Frontal cortex (tissue), 4 donors: ENCODE measurements at places on chromosomes 3 and 15. TPM values are rescaled to one million over a fixed set of nuclear protein-coding genes. Genes with fewer than 3 reads are reported as not detected.
A peak's percentile ranks its signal among the peaks of the same experiment; 100 is the strongest.

- no peak for DNase-seq
Measured at GRCh38 chr3:45690336-45691035, 1.3 kb downstream of the SACM1L start.

DNA sequence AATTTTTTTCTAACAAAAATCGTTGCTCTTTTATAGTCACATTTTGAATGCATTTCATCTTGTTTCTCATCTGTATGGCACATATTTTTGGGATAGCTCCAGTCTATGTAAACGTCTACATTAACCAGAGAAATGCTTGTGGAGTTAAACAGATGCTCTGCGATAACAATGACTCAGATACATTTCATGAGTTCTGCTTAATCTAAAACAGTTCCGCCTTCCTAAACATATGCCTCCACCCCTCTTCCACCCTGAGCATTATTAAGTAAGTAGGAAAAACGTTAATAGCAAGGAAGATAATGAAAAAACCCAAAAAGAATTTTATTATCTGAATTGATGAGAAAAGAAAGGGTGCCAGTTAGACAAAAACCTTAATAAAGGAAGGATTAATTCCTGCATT lies 396.1 kb downstream of the TUSC7 start:
- DNase-seq: no peak

GRCh38 chr3:44419923-44420650 lies 57.4 kb downstream of the ZNF445 start:
- no peak for DNase-seq

- DNase-seq: no peak
Measured at GRCh38 chr3:52890735-52891134, 6.6 kb downstream of the STIMATE start.

GRCh38 chr3:38117748-38118420 lies 19.0 kb downstream of the ACAA1 start:
- no peak for DNase-seq

DNA sequence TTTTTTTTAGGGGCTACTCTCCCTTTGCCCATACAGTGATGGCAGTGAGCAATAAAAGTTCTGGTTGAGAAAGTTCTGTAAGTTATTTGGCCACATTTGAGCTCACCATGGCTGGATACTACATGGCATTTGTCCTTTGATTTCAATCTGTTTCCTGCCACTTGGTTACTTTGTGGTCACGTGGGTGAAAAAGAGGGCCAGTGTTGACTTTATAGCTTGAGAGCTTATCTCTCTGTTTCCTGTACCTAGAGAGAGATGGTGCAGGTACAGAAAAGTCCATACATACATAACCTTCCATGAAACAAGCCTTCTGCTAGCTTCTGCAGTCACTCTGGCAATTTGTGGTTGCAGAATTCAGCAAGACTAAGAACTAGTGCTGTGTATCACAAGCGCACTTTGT lies 23.4 kb upstream of the MECOM start:
- DNase-seq: no peak

GRCh38 chr3:66372681-66373350 lies 128.0 kb downstream of the LRIG1 start:
- DNase-seq: peak; percentile 30

DNA sequence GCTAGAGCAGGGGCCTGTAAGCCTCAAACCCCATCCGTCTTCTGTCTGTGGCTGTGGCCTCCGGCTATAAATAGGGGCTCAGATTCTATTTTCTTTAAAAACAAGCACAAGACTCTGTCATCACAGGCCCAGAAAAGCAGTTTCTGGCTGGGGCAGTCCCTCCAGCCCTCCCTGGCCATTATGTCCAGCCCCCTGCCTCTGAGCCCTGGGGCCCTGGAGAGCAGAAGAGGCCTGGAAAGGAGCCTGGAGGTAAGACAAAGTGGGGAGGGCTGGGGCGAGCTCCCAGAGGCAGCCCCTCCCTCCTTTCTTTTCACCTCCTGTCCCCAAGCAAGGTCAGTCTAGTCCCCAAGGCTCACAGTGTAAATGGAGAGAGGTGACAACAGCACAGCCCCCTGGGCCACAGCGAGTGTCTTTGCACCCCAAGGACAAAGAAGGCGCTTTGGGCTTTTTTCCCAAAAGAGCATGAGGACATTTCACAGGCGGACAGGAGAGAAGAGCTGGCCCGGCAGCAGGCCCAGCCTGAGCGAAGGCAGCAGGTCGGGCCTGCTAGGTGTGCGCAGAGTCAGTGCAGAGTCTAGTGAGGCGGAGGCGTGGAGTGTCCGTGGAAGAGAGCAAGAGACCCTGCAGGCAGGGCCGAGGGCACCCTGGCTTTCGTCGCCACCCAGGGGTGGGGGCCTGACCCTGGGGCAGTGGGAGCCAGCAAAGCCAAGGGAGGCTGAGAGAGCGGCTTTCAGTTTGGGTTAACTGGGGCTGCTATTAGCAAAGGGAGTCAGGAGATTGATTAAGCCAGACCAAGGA lies 188.3 kb downstream of the TBC1D2B start:
- DNase-seq: no peak

GRCh38 chr3:57434041-57434440 lies 110.1 kb downstream of the DNAH12 start:
- no peak for DNase-seq

GRCh38 chr15:43948691-43949325 lies 122.0 kb downstream of the WDR76 start:
- no peak for DNase-seq

DNA sequence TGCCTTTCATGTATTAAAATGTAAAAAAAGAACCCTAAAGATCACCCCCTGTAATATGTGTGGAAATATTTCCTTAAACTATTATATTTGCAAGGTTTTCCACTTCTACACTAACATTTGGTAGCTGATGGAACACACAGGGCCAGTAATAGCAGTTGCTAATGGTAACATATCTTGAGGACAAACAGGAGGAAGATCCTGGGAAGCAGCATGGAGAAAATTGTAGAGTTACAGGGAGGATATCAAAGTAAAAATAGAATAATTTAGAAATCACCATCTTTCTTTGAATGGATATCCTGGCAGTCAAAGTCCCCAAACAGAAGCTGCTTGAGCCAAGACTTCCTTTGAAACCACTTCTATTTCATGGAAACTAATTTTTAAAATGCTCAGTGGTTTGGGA lies 29.5 kb upstream of the OSTN start:
- DNase-seq: no peak

- no peak for DNase-seq
Measured at GRCh38 chr3:136166507-136166906, 29.6 kb downstream of the MSL2 start.

DNA sequence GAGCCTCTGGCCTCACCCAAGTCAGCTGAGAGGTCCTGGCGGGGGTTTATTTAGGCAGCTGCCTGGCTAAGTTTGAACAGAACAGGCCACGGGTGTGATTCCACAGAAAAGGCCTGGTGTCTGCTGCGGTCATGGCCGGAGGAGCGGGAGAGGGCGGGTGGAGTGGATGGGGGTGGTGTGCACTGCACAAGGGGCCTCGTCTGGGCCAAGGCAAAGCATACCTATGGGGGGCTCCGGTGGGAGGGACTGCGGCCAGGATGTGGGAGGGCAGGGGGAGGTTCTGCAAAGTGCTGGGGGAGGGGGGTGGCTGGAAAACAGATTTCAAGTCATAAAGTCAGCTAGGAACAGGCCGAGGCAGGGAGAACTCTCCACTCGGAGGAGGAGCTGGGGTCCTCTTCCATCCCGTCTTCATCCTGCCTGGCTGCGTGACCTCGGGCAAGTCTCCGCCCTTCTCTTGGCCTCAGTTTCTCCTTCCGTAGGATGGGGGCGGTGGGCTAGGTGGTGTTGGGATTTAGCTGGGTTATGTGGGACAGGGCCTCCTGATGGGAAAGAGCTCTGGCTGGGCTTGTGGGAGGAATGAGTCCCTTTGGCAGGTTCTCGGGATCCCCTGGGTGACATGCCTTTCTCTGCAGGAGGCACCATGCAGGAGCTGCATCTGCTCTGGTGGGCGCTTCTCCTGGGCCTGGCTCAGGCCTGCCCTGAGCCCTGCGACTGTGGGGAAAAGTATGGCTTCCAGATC lies 878 bp downstream of the ISLR start:
- DNase-seq: no peak

DNA sequence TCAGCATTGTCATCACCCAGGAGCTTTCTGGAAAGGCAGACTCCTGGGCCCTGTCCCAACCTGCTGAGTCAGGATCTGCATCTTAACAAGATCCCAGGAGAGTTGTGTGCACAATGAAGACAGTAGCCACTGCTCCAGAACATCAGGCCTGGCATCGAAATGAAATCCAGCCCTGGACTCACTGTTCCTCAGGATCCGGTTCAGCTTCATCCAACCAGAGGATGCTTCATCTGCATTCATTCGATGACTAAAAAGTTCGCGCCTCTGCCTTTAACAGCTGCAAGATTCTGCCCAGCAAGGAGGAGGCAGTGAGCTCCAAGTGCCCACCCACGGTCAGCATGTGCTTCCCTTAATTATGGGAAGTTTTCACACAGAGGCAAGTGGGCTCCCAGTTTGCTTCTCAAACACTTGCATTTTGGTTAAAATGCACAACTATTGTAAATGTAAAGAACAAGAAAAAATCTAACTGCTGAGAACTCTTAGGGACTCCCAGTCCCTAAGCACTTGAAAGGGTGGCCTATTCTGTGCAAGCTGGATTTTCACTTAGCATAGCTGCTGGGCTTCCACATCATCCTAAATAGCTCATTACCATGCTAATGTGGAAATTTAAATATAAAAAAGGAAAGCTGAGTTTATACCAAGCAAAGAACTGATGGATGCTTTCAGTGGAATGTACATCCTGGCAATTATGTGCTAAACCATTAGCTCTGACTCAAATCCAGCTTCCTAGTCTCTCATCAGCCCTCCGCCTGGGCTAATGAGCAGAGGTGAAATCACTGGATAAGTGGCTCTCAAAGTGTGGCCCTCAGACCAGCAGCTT lies 25.5 kb upstream of the ESYT3 start:
- DNase-seq: no peak

- DNase-seq: no peak
Measured at GRCh38 chr3:135090020-135090717, 295.1 kb downstream of the EPHB1 start.

GRCh38 chr3:105891101-105891500 lies 22.3 kb upstream of the CBLB start:
- no peak for DNase-seq

DNA sequence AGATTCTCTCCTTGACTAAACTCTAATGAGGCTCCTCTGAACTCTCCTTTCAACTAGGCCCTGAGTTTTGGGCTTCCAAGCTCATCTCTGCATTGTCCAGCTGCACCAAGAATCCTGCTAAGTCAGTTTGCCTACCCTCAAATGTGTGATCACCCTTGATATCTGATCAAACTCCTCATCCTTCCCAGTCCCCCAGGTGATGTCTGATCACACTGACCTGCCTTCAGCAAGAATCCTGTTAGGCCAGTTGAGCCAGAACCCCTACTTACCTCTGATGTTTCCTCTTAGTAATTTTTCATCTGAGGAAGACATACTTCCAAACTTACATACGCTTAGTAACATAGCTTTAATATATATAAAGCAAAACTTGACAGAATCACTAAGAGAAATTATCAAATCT lies 28.8 kb downstream of the SUMF1 start:
- no peak for DNase-seq

GRCh38 chr3:169660709-169661360 lies 2.7 kb downstream of the MECOM start:
- DNase-seq: no peak

DNA sequence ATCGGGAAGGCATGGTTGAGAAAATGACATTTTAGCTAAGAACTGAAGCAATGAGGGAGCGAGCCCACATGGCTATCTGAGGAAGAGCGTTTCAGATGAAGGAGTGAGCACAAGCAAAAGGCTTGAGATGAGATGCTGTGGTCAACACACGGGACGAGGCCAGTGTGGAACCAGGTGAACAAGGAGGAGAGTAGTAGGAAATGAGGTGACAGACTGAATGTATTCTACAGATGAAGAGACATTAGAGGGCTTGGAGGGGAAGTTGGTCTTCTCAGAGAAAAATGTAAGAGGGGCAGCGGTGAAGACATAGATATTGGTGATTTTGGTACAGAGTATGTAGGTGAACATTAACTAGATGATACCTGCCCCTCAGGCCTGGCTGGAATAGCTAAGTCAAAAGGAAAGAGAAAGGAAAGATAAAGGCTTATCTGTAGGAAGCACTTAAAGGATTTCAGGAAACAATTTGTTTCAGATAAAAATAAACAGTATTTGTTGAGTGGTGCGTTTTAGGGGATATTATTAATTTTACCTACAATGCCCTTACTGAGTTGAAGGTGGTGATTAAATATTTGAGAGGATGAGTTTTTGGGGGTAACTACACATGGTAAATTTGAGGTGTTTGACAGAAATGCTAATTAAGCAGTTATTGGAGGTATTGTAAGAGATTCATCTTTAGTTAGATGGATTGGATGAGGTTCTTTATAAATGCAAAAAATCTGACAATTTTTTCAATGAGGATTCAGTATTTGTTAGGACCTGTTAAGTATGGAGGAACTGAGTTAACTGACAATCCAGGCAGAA lies 57.0 kb downstream of the SLTM start:
- DNase-seq: no peak

DNA sequence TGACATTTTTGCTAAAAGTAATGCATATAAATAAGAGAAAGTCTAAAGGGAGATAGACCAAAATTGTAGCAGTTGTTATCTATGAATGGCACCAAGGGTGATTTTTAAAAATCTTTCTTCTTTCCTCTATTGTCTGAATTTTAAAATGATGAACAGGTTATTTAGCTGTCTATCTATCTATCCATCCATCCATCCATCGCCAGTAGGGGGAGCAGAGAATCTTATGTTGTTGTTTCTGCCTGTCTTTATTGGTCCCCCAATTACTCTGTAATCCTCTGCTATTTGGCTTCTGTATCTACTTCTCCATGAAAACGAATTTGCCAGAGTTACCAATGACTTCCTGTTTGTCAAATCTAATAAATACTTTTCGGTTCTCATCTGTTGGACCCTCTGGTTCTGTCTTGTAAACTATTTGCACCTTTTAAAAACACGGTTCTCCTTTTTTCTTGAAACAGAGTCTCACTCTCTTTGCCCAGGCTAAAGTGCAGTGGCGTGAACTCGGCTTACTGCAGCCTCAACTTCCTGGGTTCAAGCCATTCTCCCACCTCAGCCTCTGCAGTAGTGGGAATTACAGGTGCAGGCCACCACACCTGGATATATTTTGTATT lies 86.0 kb downstream of the ECT2 start:
- no peak for DNase-seq

FBXO40 gene
- not detected for total RNA-seq

ULK3 gene
- 30.6 TPM for total RNA-seq

ZMYND10 gene
- 3.7 TPM for total RNA-seq

SH2D7 gene
- total RNA-seq: not detected

PRTG gene
- total RNA-seq: 2.4 TPM

FGD5 gene
- 2.9 TPM for total RNA-seq

MAP6D1 gene
- 3.3 TPM for total RNA-seq

MEIS2 gene
- 380 TPM for total RNA-seq

MKRN3 gene
- 18.3 TPM for total RNA-seq

SLC30A4 gene
- 38.7 TPM for total RNA-seq

DENND4A gene
- total RNA-seq: 87.2 TPM

ITGA11 gene
- 2.0 TPM for total RNA-seq

NANOGP8 gene
- total RNA-seq: not detected
